ENCODE measurements at places on chromosomes 7 and 10.

- DNase-seq: no peak
Measured at GRCh38 chr10:4033341-4033896, 248.4 kb upstream of the KLF6 start.

DNA sequence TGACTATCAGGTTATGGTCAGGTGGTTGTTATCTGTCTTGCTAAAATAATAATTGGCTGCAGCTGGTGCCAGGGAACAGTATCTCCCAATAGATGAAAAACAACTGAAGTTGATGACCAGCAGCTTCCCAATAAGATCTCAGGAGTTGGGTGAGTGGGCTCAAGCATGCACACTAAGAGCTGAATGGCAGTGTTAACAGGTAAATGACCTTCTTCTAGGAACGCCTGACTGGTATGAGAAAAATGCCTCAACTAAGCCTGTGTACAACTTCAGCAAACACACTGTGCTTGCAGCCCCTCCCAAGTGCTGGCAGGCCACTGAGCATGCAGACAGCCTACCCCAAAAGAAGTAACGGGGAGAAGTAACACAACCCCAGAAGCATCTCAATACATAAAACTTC, 636.9 kb downstream of the ACTR3B start:
- no peak for DNase-seq

DNA sequence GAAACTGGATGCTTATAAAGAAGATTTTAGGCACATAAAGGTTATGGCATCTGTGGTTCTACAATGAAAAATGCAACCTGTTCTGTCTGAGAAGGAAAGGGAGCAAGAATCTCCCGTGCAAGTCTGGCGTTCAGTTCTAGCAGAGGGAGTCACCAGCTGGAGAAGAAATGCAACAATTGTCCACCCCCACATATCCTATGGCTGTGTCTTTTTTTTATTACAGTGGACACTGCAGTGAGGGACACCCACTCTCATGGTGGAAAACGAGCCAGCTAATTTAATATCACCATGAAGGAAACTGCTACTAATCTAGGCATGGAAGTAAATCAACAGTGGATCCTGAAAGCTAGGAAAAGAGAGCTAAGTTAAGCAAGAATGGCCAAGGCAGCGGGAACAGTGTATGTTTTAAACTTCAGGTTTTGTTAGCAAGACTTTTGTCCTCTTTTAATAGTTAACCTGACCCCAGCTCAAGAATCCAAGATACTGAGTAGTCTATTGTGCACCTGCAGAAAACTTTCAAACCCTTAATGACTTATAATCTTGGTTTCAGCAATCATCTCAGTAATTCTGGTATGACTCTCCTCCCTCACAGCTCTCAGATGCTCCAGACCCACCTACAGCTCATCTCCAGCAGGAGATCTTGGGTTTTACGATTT, 149.3 kb downstream of the FGFR2 start:
- DNase-seq: no peak

DNA sequence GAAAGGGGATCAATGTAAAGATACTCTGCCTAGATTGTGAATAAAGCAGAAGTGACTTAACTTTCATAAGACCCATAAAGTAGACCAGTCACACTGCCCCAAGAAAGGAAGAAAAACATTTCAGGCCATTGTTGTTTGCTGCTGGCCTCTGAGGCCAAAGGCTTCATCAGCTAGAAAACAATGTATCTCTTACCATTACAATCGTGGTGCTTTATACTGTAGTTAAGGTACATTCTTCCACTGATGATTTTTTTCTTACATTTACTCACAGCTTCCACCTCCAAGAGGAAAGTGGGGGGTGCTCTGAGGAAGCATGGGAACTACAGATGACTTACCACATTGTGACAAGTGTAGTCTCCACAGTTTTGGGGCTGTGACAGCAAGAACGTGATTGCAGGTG, 68.6 kb downstream of the NRG3 start:
- no peak for DNase-seq

DNA sequence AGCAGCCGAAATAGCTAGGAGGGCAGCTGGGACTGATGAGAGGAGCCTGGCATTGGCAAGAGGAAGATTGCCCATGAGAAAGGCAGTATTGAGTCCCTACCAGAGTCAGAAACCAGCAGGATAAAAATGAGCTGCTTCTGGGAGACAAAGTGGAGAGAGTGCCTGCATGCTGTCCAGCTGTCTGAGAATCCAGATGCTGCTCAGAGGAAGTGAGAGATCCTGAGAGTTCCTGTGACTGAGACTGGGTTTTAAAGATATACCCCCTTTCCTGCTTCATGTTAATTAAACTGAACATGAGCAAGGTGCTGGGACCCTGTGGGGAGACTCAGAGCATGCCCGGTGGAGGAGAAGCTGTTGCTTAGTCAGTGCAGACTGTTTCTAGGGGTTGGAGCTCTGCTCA, 107.5 kb downstream of the KIF20B start:
- DNase-seq: no peak

GRCh38 chr10:77614778-77615625, 22.6 kb downstream of the KCNMA1 start:
- peak; percentile 56 for DNase-seq

DNA sequence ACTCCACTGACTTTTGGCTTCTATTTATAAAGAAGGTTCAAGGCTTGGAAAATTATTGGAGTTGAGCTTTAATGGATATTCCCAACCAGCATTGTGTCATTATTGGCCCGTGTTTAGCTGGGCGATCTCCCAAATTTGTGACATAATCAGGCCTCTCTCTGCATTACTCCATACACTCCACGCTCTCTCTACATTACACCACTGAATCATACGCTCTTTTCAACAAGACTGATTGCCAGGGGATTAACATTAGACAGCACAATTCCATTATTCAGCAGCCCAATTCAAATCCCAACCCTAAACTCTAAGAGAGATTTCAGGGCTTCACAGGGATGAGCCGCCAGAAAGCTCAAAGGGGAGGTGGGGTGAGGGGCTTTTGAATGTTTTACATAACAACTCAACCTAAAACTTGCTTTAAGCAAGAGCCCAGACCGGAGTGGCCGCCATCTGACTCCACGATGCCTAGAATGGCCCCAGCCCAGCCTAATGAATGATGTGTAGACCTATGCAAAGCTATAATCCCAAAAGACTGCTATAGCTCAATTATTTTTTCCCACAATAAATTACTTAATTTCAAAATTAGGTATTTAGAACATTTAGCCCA, 61.8 kb downstream of the FGFR2 start:
- DNase-seq: peak; percentile 62

DNA sequence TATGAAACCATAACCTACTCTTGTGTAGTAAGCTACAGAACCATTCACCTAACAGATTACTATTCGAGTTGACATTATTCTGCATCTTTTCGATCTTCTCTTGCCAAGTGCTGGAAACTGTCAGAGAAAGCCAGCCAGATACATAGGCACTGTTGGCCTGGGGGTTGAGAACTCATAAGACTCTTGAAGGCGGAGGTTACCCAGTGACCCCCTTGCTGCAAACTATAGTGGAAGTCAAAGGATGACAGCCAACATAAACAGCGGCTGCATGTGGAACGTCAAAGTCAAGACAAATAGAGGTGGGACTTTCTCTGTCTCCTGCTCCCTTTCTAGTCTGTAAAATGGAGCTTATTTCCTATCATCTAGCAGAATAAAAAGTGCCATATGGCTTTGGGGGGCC, 394.2 kb downstream of the LRMDA start:
- DNase-seq: no peak

DNA sequence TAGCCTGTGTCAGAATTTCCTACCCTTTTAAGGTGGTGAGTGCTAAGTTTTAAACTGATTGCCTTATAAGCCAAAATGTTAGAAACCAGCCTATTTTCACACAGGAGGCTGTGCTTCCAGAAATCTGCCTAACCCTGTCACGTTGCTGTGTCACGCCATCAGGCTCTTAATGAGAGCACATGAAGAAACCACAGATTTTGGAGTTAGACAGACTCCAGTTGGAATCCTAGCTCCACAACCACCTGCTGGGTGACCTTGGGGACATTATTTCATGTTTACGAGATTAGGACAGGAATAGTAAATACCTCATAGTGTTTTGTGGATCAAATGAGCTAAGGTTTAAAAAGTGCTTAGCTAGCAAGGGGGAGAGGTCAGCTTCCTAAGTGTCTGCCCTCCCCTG, 321.8 kb downstream of the DPP6 start:
- no peak for DNase-seq

GRCh38 chr10:100827819-100828737, 82.7 kb downstream of the PAX2 start:
- DNase-seq: no peak

GRCh38 chr10:107807836-107808235, 643.3 kb upstream of the SORCS1 start:
- DNase-seq: no peak

DNA sequence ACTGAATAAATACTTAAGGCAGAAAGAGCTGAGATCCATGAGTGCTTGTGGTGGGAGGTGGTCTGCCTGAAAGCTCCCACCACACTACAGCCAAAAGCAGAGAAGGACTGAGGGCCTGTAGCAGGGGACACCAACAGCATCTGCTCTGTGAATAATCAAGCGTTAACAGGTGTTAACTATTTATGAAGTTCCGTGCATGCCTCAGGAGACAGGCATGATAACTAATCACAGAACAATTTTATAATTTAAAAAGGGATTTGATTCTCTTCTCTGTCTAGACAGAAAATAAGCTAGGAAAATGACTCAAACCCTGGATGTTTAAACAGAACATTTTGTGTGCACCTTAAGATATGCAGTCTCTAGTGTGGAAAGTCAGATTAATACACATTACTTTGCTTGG, 61.5 kb upstream of the GHITM start:
- no peak for DNase-seq

- peak; percentile 50 for DNase-seq
Measured at GRCh38 chr7:157268540-157268939, 68.3 kb upstream of the DNAJB6 start.

DNA sequence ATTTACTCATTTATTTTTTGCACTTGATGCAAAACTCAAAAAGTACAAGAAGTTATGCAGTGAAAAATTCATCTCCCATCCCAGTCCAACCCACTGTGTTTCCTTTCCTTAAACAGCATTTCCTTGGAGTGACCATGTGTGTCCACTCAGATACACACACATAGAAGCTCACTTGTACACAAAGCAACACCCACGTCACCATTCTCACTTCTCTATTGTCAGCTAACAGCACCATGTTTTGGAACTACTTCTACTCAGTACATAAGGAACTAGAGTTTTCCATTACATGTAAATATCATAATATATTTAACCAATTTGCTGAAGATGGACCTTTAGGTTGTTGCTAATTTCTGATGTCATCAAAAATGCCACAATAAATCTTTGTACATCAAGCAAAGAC, 167.6 kb downstream of the GRID1 start:
- no peak for DNase-seq

- DNase-seq: no peak
Measured at GRCh38 chr7:115522174-115522573, 508.4 kb downstream of the TFEC start.

DNA sequence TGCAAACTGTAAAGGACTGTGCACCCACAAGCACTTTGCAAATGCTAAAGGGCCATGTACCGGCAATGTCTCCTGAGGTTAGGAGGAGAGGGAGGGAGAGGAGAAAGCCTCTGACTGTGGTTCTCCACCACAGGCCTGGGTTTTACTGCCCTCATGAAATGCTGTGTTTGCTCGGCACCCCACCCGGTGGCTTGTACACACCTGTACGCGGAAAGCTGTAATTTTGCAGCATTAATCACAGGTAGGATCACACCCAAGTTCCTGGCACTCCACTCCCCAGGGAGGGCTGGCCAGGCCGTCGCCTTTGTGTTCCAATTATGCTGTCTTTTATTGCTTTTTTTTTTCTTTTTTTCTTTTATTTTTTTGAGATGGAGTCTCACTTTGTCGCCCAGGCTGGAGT, 78.5 kb upstream of the MYL10 start:
- peak; percentile 53 for DNase-seq

DNA sequence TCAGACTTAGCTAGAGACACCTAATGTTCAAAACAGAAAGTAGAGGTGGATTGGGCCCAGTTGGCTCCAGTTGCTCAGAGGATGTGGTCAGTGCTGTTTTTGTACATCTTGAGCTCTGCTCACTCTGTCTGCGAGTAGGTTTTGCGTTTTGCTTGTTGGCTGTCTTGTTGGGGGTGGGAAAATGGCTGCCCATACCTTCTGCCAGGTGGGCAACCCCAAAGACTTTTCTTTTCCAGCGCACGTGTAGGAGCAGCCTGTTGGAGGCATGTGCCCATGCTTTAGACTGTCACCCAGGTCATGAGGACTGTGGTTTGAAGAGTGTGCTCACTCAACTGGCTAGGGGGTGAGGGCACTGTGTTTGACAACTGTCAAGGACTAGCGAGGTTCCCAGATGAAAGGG, 73.9 kb downstream of the KAT6B start:
- DNase-seq: no peak

DNA sequence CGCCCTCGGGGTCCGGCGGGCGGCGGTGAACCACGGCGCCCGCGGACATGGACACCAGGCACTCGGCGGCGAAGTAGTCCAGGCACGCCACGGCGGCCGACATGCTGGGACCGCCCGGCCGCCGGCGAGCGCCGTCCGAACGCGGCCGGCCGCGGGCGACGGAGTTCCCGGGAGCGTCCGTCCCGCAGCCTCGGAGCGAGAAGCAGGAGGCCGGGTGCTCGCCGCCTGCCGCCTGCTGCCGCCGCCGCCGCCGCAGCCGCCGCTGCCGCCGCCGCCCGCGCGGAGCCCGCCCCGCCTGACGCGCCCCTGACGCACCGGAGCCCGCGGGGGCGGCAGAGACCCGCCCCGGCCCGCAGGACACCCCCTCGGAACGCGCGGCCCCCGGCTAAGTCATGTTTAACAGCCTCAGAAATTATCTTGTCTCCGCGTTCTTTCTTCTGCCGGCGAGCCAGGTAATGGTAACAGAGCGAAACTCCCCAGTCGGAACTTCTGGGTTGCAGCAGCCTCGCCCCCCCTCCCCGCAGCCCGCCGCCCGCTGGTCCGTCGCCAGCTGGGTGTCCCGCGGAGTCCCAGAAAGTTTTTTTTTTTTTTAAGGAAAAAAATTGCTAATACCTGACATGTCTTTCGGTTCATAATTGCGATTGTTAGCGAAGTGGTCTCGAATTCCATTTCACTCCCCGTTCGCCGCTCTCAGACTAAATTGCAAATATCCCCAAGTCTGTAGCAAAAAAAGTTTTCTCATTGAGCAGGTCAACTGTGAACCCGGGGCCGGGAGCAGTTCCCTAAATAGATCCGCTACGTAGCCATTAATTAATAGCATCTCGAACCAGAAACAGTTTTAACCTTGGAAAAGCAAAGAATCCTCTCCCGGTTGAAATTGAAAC, at the start of gene KLF14:
KLF14 (minus strand) TSS at position 277 of the 884 bp plus-strand sequence; CDS start at position 103, 174 bp downstream.
- peak; percentile 40 for DNase-seq

GRCh38 chr7:100720279-100720670, at the start of gene EPO:
EPO (plus strand) TSS chr7:100720468; CDS start chr7:100720981, 513 bp downstream.
- DNase-seq: no peak

DNA sequence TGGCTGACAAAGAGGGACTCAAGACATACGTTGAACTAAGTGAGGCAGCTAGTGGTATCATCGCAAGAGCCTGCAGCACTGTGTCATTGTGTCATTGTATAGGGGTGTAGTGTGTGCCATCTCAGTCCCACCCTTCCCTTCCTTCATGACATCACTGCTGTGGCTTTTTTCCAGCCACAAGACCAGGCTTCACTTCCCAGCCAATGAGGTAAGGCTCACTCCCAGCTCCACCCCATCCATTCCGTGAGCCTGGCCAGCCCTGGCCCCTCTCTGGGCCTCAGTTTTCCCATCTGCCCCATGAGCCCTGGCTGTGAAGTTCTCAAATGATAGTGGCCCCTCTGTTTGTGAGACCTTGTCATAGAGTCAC, 134.3 kb upstream of the ZMIZ1 start:
- peak; percentile 24 for DNase-seq

- DNase-seq: no peak
Measured at GRCh38 chr10:3844491-3845025, 59.5 kb upstream of the KLF6 start.

- DNase-seq: no peak
Measured at GRCh38 chr10:48633381-48634197, 28.7 kb upstream of the ARHGAP22 start.

- DNase-seq: no peak
Measured at GRCh38 chr10:43502931-43503330, 66.0 kb downstream of the ZNF487 start.
